ENCODE measurements at places on chromosomes 6 and 20.
A peak's percentile ranks its signal among the peaks of the same experiment; 100 is the strongest.

GRCh38 chr6:156821707-156822106, 44.5 kb downstream of the ARID1B start:
- no peak for DNase-seq

DNA sequence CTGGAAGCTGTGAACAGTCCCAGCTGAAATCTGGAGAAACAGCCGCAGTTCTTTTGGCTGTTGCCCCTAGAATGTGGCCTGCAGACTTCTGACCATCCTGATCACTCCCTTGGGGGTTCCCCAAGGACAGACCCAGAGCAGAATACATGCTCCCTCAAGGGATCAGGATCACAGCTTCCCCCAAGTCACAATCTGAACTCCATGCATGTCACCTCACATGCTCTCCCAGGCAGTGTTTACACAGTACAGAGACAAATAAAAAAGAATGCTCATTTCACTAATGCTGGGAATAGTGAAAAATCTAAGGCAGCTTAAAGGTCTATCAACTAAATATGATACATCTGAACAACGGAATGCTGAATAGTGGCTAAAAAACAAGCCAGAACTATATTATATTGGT, 20.5 kb downstream of the SPAG4 start:
- DNase-seq, result no peak

DNA sequence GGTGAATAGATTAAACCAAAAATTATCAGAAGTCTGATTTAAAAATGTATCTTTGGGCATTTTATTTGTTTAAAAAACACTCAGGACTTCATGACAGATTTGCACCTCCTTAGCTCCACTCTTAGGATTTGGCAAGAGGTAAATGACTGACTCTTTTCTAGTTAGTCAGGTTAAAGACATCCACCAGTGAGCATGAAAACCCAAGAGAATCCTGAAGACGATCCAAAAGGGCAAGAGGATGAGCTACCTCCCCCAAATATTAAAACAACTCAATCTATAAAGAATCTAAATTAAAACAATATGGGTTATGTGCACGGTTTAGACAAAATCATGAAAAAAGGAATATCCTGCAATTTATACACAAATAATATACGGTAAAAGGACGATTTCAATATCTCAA, 89.4 kb upstream of the OPRM1 start:
- DNase-seq, result no peak

GRCh38 chr20:25720285-25720684, 23.6 kb upstream of the ZNF337 start:
- DNase-seq, result no peak

- no peak for DNase-seq
Observed at GRCh38 chr20:1376408-1377270, 16.2 kb downstream of the FKBP1A start.

GRCh38 chr20:18166241-18166881, 28.7 kb downstream of the KAT14 start:
- DNase-seq, result no peak

GRCh38 chr6:166313255-166314070, 5.3 kb upstream of the PRR18 start:
- DNase-seq, result peak; percentile 46

DNA sequence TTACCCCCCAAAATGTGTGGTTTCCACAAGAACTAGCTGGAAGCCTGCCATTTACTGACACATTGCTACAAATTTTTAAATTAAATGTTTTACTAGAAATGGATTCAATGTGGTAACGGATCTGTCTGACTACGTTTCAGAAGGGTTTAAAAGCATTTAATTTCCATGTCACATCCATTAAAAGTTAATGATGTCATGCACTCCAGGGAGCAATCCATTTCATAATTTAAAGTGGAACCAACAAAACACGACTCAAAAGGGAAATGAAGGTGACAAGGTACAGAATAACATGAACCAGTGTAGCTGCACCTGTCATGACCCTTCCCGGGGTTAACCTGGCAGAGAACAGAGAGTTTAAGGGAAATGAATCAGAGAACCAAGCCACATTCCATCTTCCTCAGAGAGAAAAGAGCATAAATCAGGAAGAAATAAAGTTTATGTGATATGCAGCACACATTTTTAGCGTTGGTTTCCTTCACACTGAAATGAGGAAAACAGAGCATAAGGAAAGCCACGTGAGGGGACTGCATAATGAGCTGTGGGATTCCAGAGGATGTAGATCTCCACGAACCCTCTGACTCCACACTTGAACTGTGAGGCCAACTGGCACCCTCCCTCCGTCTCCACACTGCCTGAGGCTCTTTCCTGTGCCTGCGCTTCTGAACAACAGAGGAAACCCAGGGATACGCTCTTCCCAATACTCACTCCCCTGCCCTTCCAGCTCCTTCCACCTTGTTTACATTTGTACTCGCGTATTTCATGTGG, 170.3 kb upstream of the AHI1 start:
- DNase-seq, result peak; percentile 94

- DNase-seq, result no peak
Observed at GRCh38 chr6:127907960-127908640, 7.2 kb upstream of the THEMIS start.

DNA sequence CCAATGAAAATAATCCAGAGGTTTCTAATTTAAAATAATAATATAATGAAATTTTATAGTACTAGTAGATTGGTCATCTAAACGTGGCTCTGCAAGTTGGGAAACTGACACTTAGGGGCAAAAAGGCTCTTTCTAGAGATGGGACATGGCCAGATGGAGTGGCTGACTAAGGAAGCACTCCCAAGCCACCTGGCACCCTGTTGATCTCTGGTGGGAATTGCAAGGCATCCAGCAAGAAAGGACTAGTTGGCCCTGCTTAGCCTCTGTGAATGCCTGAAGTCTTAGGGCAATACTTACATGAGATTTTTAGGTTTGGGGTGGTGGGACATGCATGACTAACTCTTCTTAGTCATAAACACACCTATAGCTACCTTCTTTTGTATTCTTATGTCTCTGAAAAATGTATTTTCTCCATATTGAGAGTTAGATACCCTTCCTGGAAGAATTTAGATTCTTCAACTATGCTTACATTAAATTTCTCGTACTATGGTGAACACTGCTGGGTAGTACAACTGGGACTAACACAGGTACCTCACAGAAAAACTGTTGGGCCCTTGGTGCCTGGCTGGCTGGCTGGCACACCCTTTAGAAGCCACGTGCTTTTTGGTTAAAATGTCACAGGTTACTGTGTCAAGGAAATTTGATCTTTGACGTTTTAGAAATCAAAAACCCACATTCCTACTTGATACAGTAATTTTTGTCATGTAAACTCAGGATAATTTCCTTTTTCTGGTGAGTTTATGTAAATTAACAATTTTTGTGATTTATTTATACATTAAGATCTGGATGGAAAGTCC, 25.0 kb upstream of the SH3BGRL2 start:
- DNase-seq, result no peak

DNA sequence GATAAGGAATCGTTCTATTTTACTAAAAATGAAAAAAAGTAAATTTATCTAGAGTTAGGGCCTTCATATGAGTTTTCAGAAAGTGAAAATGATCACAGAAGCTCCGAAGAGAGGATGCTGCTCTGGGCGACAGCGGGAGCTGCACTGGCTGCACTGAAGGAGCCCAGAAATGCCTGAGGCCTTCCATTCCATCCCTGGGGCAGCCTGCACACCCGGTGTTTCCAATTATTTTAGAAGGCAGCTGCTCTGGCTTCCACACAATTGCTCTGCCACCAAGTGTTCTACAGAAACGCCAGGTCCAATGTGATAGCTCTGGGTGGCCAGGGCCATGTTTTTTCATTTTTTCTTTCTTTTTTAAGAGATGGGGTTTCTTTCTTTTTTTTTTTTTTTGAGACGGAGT, 3.6 kb downstream of the DTNBP1 start:
- no peak for DNase-seq

DNA sequence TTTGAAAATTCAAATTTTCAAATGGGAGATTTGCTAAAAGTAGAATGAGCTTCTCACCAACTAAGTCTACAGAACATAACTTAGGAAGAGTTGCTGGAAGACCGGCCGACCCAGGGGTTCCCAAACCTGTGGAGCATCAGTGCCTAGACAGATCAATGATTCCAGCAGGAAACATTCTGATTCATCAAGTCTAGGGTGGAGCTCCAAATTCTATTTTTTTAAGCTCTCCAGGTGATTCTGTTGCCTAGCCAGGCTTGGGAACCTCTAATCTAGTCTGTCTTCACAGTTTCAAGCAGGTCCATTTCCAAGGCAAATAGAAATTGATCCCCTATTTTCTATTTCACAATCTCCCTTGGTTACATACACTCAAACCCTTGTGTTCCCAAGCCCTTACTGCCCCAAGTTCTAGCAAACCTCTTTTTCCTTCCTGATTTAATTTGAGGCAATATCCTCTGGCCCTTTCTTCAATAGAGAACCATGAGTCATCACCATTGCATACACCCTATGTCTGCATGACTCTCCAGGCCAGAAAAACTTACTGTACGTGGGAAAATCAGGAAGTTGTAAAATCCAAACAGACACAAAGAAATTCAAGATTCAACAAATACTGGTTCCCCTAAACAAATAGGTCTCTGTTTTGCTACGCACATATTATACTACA, 8.9 kb downstream of the ATXN1 start:
- DNase-seq, result no peak

DNA sequence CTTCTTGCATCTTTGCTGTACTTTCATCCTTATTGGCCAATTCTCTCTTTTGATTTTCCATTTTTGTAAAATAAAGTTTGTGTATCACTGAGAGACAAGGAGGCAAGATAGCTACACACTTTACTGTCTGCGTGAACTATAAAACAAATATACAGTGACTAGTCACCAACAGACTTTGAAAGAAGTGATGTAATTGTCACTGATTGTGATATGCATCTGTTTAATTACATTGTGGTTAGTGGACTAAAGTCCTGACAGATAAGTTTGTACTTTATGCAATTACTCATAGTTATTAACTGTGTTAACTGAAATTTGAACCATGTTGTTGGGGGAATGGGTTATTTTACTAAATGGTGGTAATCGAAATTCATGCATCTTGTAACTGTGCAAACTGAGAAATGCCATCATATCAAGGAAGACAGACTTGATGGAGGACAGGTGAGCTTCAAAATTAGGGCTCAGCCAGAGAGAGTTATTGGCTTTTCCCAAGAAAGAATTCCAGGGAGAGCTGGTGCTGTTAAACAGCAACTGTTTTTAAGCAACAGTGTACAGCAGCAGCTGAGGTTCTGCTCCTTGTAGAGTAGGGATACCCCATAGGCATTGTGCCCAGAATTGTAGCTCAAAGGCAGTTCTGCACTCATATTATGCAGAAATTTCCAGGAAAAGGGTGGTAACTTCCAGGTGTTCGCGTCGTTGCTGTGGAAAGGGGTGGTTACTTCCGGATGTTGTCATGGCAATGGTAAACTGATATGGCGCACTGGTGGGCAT, 62.9 kb downstream of the EFHC1 start:
- no peak for DNase-seq

DNA sequence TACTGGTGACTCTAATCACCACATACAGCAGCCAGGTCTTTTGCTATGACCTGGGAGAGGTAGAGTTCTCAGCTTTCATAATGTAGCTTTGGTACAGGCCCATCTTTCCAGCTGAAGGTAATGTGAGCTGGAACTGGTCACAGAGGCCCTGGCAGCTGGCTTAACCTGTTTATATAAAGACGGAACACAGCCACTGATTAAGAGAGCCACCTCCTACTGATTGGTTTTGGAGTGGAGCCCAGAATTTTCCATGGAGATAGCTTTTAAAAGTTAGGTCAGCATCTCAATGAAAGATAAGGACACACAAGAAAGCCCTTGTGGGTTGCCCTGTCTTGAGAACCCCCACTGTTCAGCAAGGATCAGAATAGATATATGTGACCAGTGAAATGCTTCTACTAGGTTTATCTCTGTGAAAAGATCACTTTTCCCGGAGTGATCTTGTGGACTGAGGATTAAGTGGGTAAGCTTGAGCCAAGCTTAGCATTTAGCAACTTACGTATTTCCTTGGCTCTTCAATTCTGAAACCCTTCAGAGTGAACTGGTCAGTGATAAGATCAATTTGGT, 213.7 kb upstream of the CITED2 start:
- peak; percentile 85 for DNase-seq

DNA sequence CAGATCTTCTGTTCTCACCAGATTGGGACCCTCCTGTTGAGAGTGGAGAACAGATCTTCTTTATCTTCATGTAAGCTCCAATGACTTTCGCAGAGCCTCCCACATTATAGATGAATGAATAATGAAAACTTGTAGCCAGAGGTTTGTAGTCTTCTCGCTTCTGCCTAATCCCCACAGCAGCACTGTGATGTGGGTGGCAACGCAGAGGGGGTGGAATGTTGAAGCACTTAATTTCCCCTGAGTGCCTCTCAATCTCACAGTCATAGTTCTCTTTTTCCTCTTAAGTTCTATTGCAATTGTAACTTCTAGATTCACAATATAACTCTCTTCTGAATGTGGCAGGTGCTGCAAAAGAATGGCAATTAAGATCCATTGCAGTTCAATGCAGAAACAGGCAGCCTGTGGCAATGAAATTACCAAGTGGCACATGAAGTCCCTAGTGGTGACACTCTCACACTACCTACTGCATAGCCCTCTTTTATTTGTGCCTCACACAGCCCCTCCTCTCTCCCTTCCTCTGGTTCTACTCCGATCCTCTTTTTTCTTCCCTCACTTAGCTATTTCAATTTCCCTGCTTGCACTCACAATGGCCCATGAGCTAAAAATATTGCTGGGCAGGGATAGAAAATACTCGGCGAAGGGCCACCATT, 281.9 kb downstream of the UBE3D start:
- DNase-seq, result no peak

DNA sequence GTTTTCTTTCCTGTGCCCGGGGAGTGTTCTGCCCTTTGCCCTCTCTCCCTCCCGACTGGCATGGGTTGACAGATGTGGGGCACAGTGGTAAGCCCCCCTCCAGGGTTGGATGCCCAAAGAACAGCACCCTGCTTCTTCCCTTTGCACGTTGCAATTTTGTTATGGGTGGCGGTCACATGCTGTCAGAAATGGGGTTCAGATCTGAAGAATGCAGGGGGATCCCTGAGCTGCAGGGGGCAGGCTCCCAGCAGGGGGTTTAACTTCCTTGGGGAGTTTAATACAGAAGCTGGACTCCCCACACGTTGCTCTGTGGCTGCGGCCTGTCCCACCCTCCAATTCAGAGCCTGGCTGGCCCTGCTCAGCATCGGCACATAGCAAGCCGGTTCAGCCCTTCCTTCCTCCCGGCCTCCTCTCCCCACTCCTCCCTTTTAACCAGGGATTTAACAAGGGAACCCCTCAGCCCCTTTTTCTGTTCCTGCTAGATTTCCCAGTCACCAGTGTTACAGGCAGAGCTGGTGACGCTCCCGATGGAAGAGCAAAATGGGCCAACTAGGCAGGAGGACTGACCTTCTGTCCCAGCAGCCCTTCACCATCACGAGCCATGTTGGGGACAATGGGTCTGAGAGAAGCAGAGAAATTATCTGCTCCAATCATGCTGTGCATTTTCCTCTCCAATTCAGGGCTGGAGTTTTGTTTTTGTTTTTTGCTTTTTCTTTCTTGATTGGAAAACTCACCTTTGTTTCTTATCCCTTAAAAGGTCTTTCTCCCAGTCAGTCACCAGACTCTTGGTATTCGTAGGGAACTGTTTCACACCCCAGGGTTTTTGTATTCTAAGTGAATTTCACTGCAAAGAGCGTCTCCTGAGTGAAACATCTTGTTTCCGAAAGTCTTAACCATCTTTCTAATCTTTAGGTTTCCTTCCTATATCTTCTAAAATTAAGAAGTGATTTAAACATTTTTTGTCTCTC, 6.8 kb downstream of the FOXF2 start:
- DNase-seq, result no peak

GRCh38 chr20:36792422-36792821, 18.9 kb upstream of the DSN1 start:
- no peak for DNase-seq

GRCh38 chr6:37238381-37238780, 19.2 kb upstream of the TBC1D22B start:
- no peak for DNase-seq

GRCh38 chr6:170265655-170266054, 25.2 kb downstream of the DLL1 start:
- DNase-seq, result peak; percentile 20
